ENCODE measurements at places on chromosomes 1 and 21.

- no peak for DNase-seq
Observed at GRCh38 chr1:190320952-190321351, 156.7 kb downstream of the BRINP3 start.

DNA sequence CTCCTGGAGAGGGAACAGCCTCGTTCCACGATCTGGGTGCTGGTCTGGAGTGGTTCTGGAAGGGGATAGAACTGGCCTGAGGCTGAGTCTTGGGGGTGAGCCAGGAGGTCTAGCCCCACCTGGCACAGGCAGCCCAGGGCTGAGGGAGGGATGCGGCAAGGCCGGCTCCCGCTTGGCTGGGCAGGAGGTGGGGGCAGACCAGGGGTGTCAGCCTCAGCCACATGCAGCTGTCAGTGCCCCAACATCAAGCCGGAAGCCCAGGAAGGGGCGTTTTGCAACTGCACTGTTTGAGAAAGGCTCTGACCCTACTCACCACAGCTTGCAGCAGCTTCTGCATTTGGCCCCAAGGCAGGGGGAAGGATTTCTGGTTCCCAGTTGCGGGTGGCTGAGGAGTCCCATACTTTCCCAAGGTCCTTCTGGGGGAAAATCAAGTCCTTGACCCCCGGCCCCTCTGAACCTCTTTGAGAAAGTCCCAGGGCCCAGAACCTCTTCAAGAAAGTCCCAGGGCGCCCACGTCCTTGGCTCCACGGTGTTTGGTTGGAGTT lies 2.0 kb downstream of the EFHD2 start:
- peak; percentile 57 for DNase-seq

DNA sequence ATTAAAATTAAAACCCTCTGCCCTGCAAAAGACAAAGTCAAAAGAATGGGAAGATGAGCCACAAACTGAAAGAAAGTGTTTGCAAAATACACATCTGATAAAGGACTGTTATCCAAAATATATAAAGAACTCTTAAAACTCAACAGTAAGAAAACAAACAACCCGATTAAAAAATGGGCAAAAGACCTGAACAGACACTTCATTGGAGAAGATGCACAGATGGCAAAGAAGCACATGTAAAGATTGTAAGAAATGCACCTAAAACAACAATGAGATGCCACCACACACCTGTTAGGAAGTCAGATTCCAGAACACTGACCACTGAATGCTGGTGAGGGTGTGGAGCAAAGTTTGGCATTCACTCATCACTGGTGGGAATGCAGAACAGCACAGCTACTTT lies 24.6 kb upstream of the POFUT2 start:
- DNase-seq, result no peak

- DNase-seq, result no peak
Observed at GRCh38 chr1:223006371-223006770, 136.7 kb downstream of the TLR5 start.

GRCh38 chr1:30191154-30191702 lies 532.2 kb downstream of the MATN1 start:
- DNase-seq, result peak; percentile 28

DNA sequence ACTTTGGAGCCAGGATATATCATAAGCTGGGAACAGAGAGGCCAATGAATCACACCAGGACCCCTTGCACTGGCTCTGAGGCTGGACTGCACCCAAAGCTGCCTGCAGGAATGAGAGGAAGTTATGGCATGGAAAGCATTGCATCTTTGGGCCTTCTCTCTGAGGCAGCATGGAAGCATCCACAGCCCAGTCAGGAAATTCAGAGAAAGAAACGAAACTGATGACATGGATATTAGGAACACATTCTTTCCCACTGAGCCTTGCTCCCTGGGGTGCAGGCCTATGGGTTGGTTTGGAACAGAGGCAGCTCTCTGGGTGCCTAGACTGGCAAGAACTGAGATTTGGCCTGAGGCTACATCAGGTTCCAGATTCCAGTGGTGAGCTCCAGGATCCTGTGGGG lies 98.6 kb downstream of the NGF start:
- no peak for DNase-seq

- no peak for DNase-seq
Observed at GRCh38 chr1:114320586-114320985, 166.9 kb upstream of the SYT6 start.

DNA sequence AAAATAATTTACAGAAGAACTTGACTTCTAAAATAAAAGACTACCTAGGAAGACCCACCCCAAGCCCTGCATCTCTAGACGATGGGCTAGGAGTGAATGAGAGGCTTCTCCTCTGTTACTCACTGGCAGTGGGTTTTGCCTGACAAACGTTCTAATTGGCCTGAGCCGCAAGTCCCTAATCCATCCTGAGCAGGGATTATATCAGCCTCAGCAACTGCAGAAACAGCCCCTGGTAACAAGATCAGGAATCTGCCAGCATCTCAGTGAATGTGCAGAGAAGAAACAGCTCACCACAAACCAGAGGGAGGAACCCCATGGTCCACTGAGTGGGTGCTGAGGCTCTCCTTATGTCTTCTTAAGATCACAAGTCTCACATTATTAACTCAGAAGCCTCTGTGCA lies 240.6 kb downstream of the BRINP2 start:
- no peak for DNase-seq

GRCh38 chr1:111032295-111032897 lies 68.7 kb upstream of the LRIF1 start:
- DNase-seq, result no peak

DNA sequence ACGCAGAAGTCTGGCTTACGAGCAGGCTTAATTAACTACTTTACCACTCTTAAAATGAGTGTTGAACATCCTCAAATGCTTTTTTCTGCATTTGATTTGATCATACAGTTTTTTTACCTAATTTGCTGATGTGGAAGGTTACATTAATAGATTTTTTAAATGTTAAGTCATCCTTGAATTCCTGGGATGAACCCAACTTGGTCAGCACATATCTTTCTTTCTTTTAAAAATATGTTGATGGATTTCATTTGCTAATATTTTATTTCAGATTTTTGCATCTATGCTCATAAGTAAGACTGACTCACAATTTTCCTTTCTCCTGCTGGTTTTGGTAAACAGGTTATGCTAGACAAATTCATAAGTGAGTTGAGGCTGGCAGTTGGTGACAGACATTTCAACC lies 82.9 kb downstream of the LHX4 start:
- no peak for DNase-seq

GRCh38 chr1:96072021-96072420 lies 649.6 kb upstream of the PTBP2 start:
- DNase-seq, result no peak

DNA sequence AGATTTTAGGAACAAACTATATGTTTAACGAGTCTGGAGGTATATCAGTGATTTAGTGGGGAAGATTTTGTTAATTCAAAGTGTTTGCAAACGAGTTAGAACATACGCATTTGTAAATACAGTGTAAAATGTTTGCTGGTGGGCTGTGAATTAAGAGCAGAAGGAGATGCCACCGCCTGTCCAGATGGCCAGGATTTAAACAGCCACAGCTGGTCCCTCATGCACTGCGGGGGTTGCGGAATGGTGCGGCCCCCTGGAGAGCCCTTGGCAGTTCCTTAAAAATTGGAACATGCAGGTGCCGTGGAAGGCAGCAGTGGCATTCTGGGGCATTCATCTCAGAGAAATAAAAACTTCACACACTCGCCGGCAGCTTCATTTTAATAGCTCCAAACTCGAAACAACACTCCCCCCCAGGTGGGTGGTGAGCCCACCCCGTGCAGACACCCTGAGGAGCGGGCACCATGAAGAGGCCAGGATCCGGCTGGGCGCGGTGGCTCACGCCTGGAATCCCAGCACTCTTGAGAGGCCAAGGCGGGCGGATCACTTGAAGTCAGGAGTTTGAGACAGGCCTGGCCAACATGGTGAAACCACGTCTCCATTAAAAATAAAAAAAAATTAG lies 3.5 kb upstream of the C1orf159 start:
- DNase-seq, result no peak

All from activated T-cell treated with anti-CD3 and anti-CD28 coated beads, Interleukin-2, amount 50 U/mL, for 48 hours (primary cell).